NCI-H774 (cell line): ENCODE measurements at places on chromosomes 6 and 20.
A peak's percentile ranks its signal among the peaks of the same experiment; 100 is the strongest.

DNA sequence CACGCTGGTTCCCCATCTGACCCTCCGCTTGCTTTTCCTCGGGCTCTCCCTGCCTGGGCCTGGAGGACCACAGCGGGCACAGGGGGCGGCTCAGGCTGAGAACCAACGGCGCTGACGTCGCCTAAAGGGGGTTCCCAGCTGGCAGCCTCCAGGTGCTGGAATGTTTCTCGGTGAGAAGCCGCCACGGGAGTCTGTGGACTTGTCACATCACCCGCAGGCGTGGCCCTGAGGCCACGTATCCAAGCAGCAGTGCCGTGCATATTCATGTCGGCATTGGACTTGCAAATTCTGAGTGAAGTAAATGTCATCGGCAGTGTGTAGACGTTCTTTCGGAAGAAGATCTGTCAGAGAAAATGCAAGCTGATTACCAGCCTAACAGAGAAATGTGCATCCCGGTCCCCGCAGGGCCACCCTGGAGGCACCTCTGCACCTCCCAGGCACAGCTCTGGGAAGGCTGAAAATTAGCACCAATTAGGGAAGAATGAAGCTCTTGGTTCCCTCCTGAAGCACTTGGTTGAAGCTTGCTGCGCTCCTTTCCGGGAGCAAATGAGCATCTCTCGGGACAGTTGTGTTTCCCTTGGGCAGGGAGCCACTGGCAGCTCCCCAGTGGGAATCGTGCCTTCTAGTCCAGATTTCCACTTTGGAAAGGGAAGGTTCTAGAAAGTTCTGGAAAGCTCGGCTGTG is 24.3 kb downstream of the NTSR1 start:
- no peak for DNase-seq

GRCh38 chr6:159608961-159609651 is 83.9 kb downstream of the SOD2 start:
- no peak for DNase-seq

- DNase-seq, result peak; percentile 7
Observed at GRCh38 chr6:41712651-41713103, 22.7 kb downstream of the TFEB start.

GRCh38 chr20:48959899-48960550 is 38.5 kb downstream of the ARFGEF2 start:
- no peak for DNase-seq

DNA sequence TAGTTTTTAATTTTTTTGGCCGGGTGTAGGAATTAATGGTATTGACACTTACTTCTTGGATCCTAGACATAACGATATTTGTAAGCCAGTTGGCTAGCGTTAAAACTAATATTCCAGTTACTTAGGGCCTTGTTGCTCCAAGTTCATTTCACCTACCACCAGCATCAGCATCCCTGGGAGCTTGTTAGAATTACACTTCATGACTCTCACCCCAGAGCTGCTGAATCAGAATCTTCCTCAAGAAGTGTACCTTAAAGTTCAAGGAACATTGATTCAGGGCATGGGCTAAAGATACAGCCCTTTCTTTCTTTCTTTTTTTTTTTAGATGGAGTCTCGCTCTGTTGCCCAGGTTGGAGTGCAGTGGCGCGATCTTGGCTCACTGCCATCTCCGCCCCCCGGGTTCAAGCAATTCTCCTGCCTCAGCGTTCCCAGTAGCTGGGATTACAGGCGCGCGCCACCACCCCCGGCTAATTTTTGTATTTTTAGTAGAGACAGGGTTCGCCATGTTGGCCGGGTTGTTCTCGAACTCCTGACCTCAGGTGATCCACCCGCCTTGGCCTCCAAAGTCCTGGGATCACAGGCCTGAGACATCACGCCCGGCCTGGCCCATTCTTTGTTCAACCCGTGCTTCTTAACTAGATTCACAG is 1.1 kb downstream of the SLX4IP start:
- DNase-seq, result no peak

DNA sequence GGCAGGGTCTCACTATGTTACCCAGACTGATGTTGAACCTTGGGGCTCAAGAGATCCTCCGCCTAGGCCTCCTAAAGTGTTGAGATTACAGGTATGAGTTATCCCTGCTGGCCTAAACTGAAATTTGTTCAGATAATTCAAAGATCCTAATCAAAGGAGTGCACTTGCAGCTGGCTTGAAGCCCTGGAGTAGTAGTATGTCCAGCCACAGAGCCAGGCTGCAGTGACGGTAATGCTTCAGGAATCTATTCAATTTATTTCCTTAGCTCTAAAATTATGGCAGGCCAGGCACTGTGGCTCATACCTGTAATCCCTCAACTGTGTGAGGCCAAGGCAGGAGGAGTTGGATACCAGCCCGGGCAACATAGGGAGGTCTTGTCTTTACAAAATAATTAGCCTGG is 1.4 kb upstream of the DDX43 start:
- DNase-seq, result no peak

DNA sequence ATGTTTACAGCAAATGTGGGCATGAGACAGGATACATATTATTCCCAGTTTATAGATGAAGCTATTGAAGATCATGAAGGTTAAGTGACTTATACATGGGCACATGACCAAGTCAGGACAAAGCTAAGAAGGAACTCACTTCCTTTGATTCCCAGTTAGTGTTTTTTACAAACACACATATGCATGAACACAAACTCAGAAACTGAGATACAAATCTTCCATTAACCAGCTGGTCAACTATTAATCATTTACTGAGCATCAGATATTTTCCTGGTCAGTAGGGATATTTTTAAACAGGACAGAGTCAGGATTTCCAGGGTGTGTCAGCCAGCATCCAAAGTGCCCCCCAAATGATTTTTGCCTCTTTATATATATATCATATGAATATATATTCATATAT is 222.2 kb downstream of the OGFRL1 start:
- no peak for DNase-seq

- peak; percentile 20 for DNase-seq
Observed at GRCh38 chr20:7959484-7959883, 19.2 kb upstream of the HAO1 start.

GRCh38 chr6:2626401-2626800 is 124.3 kb downstream of the MYLK4 start:
- no peak for DNase-seq

- DNase-seq, result peak; percentile 72
Observed at GRCh38 chr20:53080969-53081871, 109.1 kb downstream of the TSHZ2 start.

DNA sequence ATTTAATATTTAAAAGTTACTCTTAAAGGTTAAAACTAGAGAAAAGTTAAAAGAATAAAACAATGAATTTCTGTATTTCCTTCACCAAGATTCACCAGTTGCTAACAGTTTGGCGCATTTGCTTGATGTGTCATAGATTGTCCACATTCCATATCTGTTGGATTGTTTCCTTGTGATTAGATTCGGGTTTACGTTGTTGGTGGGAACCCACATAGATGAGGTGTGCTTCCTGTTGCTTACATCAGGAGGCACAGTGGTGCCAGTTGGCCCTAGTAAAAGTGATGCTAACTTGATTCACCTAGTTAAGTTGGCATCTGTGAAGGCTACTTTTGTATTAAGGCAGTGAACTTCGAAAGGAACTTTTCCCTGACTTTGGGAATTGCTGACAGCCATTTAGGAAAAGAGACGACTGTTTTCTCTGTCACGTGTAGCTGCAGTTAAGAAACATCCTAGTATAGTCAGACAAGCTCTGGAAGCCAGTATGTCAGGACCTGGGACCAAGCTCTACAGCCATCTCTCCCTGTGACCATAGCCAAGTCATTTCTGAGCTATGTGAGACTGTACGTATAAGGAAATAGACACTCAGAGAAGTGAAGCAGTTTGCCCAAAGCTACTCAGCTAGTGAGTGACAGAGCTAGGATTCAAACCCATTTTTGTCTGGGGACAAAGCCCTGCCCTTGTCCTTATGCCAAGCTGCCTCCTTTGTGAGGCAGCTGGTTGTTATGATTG is 49.0 kb downstream of the PPARD start:
- no peak for DNase-seq

GRCh38 chr6:54112151-54112650 is 958 bp downstream of the MLIP start:
- no peak for DNase-seq

GRCh38 chr6:20092071-20092566 is 120.2 kb downstream of the MBOAT1 start:
- DNase-seq, result peak; percentile 64

DNA sequence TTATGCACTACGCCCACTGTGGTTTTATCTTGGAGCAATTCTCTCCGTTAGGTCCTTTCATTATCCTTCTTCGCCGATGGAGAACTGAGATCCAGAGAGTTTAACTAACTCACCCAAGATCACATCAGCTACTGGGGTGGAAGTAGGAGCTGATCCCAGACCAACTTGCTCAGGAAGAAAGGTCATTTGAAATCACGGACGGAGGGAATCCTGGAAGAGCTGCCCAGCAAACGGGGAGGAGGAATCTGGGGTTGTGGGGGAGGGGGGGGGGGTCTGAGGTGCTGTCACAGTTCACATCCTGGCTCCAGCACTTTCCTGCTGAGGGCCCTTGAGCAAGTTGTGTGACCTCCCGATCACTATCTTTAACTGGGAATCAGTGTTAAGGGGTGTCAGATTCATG is 62.0 kb downstream of the NPEPL1 start:
- DNase-seq, result no peak

GRCh38 chr6:142566628-142567396 is 265.0 kb downstream of the ADGRG6 start:
- DNase-seq, result peak; percentile 8

- DNase-seq, result no peak
Observed at GRCh38 chr20:60255866-60256265, 297.6 kb downstream of the CDH26 start.
